ENCODE measurements at places on chromosomes 12 and 14.

- no peak for DNase-seq
Observed at GRCh38 chr12:12441843-12442461, 85.1 kb downstream of the BORCS5 start.

GRCh38 chr14:52801014-52801712 lies 9.8 kb upstream of the GNPNAT1 start:
- no peak for DNase-seq

DNA sequence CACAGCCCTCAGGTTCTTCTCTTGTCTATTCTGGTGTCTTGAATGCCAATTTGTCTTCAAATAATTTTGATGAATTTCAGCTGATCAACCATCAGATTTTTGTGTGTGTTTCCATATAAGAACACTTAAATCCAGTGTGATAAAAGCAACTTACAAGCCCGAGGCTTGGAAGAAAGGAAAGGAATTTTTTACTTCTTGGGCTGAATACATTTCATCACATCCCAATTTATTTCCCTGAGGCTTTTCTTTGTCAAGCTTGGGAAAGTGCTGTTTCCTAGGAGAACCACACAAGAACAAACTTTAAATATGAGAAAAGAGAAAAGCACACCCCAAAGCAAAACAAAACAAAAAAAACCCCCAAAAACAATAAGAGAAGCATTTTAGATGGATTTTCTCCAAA lies 26.6 kb downstream of the GPRC5D start:
- DNase-seq, result no peak

DNA sequence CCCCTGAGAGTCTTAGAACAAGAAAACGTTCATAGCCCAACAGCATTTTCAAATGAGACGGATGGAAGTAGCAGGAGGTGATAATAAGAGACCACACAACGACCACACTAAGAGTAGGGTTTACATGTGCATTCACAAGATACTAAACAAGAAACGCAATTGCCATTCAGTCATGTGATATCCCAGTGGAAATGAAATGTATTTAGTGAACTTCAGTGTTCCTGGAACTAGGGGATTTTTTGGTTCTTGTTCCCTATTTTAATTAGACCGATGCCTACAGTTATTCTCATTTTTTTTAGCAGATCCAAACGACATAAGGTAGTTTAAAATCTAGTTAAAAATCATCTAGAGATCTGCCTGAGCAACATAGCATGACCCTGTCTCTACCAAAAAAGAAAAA lies 150.0 kb downstream of the GPR65 start:
- no peak for DNase-seq

DNA sequence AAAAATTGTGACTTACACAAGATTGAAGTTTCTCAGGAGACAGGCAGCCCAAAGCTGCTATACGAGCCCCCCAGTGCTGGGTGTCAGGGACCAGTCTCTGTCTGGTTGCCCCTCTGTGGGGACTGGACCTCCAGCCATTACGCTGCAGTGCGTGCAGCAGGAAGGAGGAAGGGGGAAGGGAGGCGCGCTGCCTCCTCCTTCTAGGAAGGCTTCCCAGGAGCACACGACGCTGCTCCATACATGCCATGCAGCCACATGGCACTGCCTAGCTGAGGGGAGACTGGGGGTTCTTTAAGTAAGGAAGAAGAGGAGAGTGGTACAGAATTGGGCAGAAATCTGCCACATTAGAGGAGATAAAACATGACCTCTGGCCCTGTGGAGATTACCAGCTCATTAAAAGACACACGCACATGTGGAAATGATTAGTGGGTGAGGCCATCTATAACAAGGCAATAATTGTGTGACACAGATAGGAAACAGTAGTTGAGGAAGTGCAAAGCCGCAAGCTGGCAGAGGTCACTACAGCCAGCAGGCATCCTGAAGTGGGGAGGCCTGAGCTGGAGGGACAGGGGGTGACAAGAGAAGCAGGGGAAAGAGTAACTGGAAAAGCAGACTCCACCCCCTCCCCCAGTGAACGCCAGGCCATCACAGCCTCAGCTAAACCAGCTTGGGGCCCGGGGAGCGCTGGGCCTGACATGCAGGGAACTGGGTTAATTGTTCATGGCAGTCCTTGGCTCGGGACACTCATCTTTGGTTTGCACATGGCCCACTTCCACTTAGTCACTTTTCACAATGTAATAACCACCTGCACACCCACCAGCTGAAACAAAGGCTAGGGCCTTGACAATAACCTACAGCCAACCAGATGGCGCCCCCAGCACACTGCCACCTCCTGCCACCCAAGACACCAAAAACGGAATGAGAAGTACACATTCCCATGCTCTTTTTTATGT lies 39.6 kb downstream of the CCDC88C start:
- DNase-seq, result no peak
